ENCODE measurements at places on chromosomes 11 and 22.

- DNase-seq = no peak
Observed at GRCh38 chr22:17665854-17666253, 27.3 kb downstream of the BCL2L13 start.

- no peak for DNase-seq
Observed at GRCh38 chr22:31631436-31631835, 30.6 kb downstream of the PISD start.

- DNase-seq = no peak
Observed at GRCh38 chr11:129933891-129934290, 38.5 kb upstream of the NFRKB start.

- DNase-seq = no peak
Observed at GRCh38 chr22:45546333-45547015, 43.8 kb downstream of the FBLN1 start.

DNA sequence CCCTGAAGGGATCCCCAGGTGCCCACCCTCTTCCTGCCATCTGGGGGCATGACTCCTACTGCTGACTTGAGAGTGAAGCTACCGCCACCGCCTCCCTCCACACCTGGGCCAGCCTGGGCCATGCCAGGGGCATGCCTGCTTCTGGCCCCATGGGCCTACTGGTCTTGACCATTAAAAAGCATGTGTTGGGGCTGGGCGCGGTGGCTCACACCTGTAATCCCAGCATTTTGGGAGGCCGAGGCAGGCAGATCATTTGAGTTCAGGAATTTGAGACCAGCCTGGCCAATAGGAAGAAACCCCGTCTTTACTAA lies 37.7 kb upstream of the CCDC188 start:
- no peak for DNase-seq

GRCh38 chr22:44220727-44221680 lies 40.3 kb downstream of the PARVG start:
- no peak for DNase-seq

GRCh38 chr11:67062526-67063373 lies 6.1 kb downstream of the RHOD start:
- no peak for DNase-seq

DNA sequence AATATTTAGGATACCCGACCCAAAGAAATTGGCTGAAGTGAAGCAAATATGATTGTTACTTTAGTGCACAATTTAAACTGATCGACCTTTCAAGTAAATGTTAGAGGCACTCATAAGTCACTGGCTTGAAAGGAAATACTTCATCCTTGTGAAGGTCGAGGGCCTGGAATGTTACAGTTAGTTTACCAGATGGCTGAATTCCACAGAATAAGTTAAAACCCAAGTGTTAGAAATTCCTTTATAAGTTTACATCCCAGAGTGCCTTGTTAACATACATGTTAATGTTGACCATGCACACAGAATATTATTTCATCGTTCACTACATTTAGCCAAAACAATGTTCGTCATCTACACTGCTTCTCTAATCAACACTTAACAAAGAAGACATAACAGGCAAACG lies 235.5 kb upstream of the ANO3 start:
- DNase-seq = no peak

- no peak for DNase-seq
Observed at GRCh38 chr11:105179542-105180278, 40.1 kb upstream of the CARD18 start.

DNA sequence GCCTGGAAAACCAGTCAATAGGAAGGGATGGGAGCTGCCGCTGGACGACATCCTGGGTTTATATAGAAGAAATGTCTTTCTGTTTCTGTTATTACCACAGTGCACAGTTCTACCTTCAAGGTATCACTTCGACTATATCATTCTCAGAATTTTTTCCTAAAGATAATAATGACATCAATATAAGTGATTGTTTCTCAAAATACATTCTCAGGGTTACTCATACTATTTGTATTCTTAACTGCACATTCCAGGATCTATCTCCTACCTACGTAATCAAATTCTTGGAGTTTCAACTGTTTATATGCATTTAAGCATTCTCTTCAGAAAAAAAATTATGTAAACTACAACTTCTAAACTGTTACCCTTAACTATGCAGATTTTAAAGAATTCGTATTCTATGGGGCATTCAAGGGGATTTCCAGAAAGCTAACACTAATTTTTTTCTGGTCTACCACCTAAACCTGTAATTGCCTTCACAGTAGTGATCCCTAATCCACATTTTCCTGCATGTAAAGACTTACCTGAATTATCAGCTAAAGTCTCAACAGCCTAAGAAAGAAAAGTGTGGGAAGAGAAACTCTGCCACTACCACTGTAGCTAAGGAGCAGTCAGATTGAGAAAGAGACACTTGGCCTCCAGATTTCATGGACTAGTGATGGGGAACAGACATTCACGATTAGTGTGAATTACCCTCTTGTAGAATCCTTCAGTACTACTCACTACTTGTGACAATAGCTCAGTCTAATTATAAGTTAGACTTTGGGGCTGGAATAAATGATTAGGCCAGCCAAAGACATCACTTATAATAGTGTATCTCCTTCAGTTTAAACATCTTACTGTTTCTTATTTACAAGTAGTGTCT lies at the start of gene OR51B5:
Gene OR51B5 (minus strand): TSS at position 51 of the 862 bp plus-strand sequence. CDS start 0 bp downstream, at position 51.
- no peak for DNase-seq

GRCh38 chr11:65315866-65316226 lies 1.2 kb downstream of the CDC42EP2 start:
- DNase-seq = no peak

DNA sequence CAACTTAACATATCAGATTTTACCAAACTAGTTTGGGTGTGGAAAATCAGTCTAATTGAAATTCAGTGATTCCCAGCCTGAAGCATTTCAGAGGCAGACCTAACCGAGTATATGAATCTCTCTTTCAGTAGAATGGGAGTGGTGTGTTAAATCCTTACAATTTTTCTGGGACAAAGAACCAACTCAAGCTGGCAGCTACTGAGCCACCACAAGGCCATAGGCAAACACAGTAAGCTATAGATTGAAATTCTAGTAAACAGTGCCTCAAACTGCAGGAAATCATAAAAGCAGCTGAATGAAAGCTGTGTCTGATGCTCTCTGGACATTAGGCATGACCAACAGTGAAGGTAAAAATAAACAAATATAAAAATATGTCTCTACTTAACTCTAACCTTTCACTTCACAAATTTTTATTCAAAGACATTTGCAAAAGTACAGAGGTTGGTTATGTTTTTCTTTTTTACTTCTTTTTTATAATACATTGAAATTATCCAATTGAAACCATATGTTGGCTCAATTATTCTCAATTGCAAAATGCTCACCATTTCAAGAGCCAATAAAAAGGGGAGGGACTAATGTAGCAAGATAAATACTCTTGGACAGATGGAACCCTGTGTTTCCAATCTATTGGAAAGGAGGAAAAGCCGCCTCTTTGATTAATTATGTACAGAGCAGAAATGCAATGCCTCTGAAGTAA lies 35.8 kb upstream of the FIBIN start:
- no peak for DNase-seq

GRCh38 chr11:44475114-44475686 lies 90.3 kb upstream of the CD82 start:
- DNase-seq = no peak

GRCh38 chr11:117604336-117604995 lies 192.6 kb downstream of the DSCAML1 start:
- no peak for DNase-seq

DNA sequence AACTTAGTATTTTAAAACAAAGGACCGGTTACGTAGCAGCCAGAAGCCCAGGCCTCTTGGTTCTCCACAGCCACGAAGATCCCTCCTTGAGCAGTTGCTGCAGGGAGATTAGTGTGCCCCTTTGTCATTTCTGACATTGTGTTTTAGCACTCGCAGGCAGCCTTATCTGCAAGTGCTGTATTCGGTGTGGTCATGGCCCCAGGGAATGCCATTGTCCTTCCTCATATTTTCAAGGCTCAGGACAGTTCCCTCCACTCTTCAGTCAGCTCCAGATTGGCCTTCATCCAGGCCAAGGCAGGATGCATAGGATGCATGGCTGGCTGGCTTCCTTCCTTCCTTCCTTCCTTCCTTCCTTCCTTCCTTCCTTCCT lies 88.5 kb downstream of the ZBTB16 start:
- no peak for DNase-seq

- no peak for DNase-seq
Observed at GRCh38 chr22:30305519-30305905, 16.2 kb upstream of the CASTOR1 start.

GRCh38 chr11:32852207-32852606 lies 22.5 kb downstream of the PRRG4 start:
- no peak for DNase-seq

DNA sequence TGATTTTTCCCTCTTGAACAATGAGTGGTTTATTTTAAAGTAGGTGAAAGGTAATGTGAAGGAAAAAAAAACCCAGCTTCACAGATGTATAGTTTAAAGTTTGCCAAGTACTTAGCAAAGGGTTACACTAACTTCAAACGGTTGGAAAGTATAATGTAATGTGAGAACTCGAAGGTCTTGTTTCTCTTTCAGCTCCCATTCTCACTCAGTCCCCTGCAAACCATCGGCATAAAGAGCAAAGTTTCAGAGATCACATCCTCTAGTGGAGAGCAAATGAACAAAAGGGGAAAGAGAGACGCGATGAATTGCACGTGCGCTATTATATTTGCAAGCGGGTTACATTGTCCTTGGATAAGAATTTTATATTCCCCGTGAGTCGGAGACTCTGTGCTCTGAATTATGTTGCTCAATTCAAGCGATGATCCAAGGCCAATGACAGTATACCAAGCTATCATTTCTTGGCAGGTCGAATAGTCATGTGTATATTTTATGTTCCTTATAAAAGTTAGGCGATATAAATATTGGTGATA lies 37.6 kb upstream of the BIRC3 start:
- no peak for DNase-seq

DNA sequence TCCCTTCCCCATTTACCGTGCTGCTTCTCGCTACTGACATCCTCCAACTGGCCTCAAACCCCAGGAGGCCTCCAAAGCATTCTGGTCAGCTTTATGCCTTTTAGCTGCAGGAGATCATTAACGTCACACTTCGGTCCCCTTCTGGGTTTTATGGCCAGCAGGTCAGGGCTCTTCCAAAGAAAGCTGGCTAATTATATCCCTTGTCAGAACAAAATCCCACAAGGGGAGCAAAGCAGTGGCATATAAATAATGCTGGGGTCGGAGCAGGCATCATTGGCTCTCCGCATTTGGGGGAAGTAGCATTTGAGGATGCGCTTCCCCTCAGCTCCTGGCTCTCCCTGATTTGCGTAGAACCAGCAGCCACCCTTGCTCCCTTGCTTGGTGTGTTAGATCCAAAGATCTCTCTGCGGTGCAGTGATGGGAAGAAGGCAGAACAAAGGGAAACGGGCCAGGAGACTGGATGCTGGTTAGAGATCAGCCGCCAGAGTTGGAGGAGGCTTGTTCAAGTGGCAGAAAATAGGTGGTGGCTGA lies 117.4 kb downstream of the DBX1 start:
- no peak for DNase-seq

GRCh38 chr11:47986742-47987141 lies 6.4 kb downstream of the PTPRJ start:
- no peak for DNase-seq

- no peak for DNase-seq
Observed at GRCh38 chr11:111641339-111642015, 39.2 kb downstream of the SIK2 start.

DNA sequence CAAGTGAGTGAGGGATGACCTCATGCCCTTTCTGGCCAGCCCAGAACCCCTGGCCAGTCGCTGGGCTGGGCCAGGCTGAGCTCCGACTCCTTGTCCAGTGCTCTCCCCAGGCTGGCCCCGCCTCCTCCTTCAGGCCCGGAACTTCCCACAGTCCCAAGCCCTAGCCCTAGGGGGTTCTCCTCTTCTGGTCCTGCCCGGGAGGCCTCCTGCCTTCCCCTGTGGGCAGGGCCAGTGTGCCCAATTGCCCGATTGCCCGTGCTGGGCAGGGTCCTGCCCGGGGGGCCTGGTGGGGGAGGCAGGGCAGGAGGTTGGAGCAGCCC lies 4.2 kb downstream of the TCIRG1 start:
- DNase-seq = no peak

DNA sequence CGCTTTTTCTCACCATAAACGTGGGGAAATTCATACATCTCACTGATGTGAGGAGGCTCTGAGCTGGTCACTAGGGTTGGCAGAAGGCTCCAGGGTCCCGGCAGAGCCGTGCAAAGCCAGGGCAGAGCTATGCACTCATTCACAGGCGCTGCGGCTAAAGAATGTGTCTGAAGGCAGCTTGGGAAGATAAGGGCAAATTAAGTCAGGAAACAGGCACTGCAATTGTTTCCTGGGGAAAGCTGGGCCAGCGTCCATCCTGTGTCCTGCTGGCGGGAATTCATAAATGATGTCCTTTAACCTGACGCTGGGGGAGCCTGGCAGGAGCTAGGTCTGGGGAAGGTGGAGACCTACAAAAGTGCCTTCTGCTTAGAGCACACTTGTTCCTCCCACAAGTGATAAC lies 27.6 kb downstream of the PKNOX2 start:
- no peak for DNase-seq

DNA sequence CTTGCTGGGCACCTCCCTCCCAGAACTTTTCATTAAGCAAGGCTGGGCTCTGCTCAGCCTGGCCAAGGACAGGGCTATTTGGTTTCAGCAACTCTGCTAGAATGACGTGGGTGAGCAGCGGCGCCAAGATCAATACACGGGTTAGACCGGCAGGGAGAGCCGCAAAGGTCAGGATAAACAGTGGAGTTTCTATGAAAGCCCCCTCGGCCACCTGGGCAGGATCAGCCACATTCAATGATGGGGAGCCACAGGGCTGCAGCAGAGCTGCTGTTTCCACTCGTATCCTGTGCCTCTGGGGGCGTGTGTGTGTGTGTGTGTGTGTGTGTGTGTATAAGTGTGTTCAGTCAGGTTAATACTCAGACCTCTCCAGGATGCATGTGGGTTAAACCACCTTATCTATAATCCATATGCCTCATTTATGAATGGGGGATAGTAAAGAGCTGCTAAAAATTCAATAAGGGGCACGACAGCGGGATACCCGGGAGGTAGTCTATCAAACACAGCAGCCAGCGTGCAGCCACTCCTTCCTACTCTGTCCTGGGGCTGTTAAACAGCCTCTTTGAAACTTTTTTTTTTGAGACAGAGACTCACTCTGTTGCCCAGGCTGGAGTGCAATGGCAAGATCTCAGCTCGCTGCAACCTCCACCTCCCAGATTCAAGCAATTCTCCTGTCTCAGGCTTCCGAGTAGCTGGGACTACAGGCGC lies 34.8 kb downstream of the MYH9 start:
- no peak for DNase-seq

GRCh38 chr22:25070956-25071355 lies 118.4 kb downstream of the KIAA1671 start:
- no peak for DNase-seq
